Stimulated activated CD8-positive, alpha-beta memory T cell treated with anti-CD3 and anti-CD28 coated beads, Interleukin-7, amount 100 ng/mL, for 1 hour (primary cell): ENCODE measurements at places on chromosomes 1 and 21.

DNA sequence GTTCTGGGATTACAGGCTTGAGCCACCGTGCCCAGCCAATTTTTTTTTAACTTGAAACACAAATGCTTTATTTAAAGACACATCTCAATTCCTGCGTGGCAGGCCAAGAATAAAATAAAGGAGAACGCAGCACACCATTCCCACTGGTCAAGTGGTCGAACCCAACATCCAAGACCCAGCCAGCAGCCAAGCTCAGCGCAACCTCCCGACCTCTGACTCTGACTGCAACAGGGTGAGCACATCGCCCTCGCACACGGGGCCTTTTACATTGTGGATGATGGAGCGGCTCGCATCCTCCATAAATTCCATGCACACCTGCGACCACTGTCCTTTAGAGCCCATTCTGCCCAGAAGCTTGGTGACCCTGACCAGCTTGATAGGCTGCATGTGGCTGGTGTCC lies 5.5 kb upstream of the GUK1 start:
- no peak for DNase-seq

GRCh38 chr21:28624626-28625025 lies 368.1 kb downstream of the LTN1 start:
- DNase-seq: no peak

DNA sequence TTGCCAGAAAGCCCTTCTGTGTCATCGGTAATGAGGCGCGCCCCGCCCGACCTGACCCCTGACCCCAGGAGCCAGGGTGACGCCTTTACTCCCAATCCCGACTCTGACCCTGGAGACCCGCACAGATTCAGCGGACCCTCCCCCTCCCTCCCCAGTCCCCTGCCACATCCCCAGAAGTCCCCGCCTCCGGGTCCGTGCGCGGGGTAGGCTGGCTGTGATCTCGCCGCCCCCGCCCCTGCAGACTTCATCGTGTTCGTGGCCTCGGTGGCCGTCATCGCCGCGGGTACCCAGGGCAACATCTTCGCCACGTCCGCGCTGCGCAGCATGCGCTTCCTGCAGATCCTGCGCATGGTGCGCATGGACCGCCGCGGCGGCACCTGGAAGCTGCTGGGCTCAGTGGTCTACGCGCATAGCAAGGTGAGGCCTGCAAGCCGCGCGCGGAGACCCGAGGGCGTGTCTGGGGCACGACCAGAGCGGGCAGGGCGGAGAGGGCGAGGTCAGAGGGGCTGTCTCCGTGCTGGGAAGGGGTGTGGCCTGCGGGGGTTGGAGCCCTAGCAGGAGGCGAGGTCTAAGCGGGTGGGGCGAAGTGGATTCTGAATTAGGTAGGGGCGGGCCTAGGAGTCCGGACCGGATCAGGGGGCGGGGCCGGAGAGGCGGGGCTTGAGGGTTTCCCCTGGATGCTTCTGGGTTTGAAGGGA lies 34.8 kb downstream of the KCNQ4 start:
- peak; percentile 68 for DNase-seq

DNA sequence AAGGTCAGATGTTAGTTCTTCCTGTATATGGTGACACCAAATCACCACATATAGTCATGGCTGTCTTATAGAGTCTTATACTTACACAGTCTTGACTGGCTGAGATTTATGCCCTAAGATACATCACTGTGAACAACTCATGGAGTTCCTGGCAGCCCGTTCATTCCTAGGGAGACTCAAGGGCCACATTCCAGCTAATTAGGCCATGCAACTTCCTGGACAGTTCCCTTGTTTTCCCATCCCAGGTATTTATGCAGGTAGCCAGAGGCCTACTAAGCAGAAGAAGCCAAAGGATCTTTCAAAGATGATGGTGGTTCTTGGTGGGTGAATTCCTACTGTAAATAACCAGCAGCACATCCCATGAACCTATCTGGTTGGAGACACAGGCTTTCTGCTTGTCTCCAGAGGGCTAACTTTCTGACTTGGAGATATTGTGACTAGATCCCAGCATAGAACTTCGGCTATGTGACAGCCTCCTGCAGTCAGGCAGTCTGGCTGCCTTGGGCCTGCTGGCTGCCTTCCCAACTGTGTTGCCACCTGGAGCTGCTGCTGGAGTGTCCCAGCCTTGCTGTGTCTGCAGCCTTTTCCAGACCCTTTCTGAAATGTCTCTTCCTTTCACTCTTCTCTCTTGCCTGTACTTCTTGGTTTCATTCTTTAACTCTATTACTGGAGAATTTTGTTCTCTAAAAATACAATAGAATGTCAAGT lies 283.8 kb downstream of the CACNA1E start:
- DNase-seq: no peak

- DNase-seq: no peak
These were observed 63.6 kb downstream of the DMAP1 start for GRCh38 chr1:44276901-44277300.

DNA sequence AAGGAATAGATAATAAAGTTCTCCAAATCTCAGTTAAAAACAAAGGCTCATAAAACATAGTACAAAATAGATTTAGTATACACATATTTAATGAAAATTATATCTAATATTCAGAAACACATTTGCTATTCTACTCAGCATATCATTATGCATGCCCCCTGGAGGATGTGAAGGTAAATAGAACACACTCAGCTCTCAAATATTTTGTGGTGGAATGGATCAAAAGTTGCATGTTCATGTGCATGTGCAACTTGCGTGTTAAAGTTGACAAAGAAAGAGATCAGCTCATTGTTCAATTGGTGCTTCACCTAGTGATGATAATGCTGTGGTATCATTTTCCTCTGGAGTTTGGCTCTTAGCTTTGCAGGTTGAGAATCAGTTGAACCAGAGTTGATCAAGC lies 4.9 kb upstream of the ZNF644 start:
- DNase-seq: no peak

DNA sequence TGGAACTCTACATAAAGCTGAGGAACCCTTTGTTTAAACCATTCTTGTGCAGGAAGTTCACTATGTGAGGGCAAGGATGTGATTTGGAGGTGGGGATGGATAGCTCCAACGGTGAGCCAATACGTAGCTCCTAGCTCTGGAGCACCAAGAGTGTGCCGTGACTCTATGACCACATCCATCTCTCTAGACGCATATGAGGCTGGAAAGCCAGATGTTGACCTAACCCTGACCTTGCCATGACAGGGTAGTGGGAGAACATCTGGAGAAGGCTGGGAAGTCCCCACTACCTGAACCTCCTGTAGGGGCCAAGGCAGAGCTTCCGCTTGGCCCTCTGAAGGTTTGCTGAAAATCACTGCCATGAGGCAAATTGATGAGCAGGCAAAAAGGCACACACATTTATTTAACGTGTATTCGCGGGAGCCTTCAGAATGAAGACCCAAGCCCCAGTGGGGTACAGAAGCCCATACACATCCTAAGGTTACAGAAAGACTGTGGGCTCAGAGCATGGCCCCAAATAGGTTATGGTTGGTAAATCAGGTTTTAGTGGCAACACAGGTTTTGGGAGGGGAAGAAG lies 43.4 kb downstream of the EIF2D start:
- DNase-seq: no peak

DNA sequence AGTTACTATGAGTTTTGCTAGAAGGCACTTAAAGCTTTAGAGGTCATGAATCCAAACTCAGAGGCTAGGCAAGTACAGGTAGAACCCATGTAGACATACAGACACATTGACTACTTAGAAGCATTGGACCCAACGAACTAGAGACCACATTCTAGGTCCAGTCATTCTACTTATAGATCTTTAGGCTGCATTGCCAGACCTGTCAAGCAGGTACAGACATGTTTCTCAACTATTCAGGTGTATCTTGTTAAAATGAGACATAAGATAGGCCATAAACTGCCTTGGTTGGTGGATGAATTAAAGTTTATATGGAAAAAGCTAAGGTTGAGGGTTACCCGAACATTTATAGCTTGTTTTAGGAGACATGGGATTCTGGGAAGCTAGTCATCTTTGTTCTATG lies 6.5 kb downstream of the ZP4 start:
- DNase-seq: no peak

DNA sequence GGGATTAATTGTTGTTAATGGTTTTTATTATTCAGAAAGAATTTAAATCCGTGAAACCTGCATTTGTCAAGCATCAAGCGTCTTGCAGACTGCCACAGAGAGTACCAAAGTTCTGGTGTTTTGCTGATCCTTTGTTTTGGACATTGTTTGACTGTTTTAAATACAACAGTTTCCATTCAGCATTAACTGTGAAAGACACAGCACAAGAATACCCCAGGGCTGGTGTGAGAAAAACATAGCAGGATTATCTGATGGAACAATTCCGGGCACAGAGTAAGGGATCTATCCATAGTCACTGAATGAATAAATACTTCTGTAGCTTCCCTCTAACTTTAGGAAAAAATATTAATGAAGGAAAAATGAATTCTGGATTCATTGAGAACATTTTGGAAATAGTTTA lies 202.3 kb downstream of the LTN1 start:
- DNase-seq: no peak

DNA sequence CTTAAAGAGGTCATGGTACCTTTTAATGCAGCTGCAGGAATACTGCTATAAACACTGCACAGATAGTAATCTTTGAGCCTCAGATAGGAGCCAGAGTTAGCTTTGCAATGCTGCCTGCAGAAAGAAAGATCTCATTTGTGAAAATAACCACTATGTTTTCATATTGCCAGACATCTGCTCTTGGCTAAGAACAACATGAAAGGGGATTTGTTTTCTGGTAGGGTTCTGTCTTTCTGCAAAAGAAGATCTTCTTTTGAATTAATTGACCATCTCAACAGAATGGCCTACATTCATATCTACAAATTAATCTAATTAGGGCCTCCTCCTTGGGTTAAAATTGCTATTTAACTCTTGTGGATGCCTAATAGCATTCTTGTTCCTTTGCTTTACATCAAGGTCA lies 177.6 kb upstream of the DPYD start:
- no peak for DNase-seq

DNA sequence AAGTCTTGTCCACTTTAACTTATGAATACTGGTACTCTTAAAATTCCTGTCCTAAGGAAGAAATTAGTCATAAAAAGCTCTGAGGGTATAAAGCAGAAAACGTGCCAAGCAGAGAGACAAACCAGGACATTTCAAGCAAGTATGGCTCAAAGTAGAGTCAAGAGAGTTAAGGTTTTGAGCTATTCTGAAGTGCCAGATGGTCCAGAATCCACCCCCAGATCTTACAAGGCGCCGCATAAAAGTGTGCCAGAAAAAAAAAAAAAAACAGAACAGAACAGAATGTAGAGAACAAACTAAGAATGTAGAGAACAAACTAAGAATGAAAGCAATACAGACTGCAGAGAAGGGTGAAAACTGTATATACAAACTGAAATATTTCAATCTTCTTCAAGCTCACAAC lies 12.5 kb downstream of the EPS15 start:
- DNase-seq: no peak

GRCh38 chr1:206570529-206570928 lies 41.7 kb downstream of the EIF2D start:
- DNase-seq: no peak

GRCh38 chr1:227191607-227192006 lies 126.7 kb downstream of the CDC42BPA start:
- DNase-seq: no peak

DNA sequence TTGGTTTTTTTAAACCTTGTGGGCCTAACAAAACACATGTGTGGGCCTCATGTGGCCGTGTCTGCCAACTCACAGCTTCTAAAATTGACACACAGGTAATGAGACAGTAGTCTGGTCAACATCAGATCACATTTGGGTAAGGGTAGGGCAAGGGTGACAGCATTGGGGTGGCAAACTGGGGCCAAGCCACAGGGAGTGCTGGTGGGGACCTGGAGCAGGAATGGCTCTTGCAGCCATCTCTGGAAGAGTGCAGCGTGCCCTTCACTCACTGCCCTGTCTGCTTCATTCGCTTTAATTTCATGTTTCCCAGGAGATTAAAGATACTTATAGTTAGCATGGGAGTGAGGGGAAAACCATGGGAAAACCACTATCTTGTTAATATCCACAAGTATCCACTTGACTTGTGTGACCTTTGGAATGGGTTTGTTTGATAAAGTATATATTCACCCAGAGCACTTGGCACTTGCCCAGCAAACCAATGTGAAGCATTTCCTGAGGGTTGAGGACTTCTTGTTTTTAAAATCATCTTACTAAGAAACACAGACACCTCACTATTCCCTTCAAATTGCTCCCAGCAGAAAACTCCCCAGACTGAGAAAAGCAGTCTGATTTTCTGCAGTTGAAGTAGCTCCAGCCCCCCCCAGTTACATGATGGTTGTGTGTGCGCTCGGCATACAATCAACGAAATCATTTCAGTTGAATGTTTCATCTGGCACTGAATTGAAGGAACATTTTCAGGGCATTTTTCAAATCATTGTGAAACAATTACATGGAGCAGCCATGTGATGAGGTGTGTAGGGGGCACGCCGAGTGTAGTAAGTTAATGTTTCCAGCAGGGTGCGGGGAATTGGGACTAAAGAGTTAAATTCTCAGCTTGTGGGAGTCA lies 175.7 kb downstream of the VPS13D start:
- DNase-seq: no peak

DNA sequence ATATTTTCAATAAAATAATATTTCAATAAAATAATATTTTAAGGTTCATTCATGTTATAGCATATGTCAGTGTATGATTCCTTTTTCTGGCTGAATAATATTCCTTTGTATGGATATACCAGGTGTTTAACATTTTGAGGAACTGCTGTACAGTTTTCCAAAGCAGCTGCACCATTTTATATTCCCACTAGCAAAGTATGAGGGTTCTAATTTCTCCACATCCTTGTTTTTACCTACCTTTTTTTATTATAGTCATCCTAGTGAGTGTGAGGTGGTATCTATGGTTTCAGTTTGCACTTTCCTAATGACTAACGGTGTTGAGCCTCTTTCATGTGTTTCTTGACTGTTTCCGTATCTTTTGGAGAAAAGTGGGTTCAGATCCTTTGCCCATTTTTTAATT lies 5.2 kb downstream of the DEGS1 start:
- DNase-seq: no peak

DNA sequence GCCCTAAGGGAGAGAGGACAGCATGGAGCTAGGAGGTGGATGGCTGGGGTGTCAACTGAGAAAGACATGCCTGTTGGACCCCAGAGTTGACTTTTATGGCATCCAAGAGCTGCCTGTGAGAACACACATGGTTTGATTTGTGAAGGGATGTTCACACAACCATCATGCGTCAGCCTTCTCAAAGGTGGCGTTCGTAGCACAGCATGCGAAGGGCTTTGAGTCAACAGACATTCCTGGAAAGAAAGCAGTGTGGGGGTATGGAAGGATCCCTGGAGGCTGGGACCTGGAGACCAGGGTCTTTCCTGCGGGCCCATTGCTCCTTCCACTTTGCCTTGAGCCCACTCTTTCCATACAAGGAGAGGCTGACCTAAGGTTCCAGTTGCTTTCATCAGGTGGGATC lies 6.4 kb upstream of the WNT3A start:
- no peak for DNase-seq

GRCh38 chr1:156845953-156846545 lies 12.9 kb downstream of the INSRR start:
- DNase-seq: no peak

- DNase-seq: no peak
These were observed 222.4 kb upstream of the B3GALT2 start for GRCh38 chr1:193408782-193409293.

DNA sequence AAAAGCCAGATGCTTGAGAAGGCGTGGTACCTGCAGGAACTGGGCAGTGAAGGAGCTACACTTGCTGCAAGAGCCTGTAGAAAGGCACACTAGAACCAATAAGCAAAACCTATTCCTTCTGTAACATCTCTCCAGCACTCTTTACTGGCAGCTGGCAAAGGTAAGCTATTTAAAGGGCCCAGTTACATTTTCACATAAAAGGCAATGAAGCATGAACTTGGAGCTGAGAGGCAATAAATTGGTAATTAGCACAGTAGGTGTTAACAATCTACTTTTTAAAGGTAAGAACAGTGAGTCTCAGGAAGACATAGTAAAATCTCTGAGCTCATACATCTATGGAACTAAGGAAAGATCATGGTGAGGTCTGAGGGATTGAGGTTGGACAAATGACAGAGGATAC lies 167.1 kb upstream of the OLFM3 start:
- no peak for DNase-seq
